NCI-H524 (cell line): ENCODE measurements at places on chromosomes 5 and 9.

- DNase-seq: no peak
These were observed 153.4 kb downstream of the ZNF462 start for GRCh38 chr9:107016383-107016782.

GRCh38 chr9:73810585-73811215 is 659.0 kb downstream of the ANXA1 start:
- DNase-seq: no peak

- DNase-seq: no peak
These were observed 437.7 kb downstream of the SPOCK1 start for GRCh38 chr5:137061382-137061781.

DNA sequence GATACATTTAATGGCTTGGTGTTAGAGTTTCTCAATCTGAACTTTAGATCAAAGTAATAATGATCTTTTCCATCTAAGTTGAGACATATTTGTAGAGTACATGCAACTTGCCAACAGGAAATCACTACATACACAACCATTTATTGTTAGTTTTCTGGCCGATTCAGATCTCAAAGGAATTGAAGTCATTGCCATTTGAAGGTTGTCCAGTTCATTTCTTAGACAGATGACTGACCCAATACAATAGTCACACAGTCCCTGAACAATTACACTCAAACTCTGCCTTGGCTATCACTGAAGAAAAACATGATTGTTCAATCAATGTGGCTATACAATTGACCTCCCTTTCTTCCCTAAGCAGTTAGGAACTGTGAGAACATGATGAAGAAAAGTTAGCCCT is 753.2 kb upstream of the RIOK2 start:
- DNase-seq: no peak

- no peak for DNase-seq
These were observed 111.2 kb upstream of the PTGER4 start for GRCh38 chr5:40568548-40568947.

DNA sequence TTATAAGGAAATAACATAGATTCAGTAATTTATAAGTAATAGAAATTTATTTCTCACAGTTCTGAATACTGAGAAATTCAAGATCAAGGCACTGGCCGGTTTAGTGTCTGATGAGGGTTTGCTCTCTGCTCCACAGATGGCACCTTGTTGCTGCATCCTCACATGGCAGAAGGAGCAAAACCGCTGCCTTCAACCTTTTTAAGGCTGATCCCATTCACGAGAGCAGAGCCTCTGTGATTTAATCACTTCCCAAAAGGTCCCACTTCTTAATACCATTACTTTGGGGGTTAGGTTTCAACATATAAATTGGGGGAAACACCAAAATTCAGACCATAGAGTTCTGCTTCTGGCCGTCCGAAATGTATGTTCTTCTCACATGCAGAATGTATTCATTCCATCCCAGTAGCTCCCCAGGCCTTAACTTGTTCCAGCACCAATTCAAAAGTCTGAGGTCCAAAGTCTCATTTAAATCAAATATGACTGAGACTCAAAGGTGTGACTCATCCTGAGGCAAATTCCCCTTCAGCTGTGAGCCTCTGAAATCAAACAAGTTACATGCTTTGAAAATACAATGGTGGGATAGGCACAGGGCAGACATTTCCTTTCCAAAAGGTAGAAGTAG is 30.6 kb downstream of the BAAT start:
- no peak for DNase-seq

DNA sequence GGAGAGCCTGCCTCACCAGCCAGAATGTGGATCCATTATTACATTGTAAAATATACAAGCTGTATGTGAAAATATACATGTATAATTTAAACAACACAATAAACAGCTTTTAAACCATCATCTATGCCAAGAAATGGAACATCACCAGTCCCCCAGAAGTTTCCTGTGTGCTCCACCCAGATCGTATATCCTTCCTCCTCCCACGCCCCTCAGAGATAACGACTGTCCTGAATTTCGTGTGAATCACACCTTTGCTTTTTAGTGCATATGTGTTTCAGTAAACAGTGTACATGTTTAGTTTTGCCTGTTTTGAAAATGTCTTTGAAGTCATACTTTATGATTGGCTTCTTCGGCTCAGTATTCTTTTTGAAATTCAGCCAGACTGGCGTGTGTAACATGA is 134.6 kb upstream of the MYO10 start:
- no peak for DNase-seq

DNA sequence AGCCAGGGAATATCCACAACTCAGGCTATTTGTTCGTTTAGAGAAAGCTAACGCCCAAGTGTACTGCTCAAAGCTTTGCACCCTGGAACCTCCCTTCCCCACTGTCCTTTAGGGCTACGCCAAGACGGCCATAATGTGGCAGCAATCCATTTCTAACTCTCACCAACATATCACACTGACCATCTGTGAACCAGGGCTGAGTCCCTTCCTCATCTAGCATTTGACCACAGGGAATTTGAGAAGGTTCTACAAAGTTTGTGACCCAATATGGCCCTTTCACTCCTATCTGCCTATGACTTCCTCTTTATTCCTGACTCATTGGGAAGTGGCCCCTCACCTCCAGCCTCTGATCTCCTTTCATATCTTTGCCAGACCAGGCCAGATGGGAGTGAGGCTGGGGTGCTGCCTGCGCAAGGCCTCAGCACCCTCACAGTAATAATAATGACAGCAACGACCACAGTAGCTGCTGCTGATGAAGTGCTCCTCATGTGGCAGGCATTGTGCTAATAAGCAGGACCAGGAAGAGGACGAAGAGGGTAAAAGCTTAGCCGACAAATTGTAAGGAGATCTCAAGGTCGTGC is 9.3 kb upstream of the ARAP3 start:
- DNase-seq: no peak

GRCh38 chr5:20570486-20570885 is 582.5 kb upstream of the CDH18 start:
- DNase-seq: no peak

GRCh38 chr9:114606068-114606467 is 5.0 kb upstream of the TMEM268 start:
- no peak for DNase-seq

- DNase-seq: no peak
These were observed 294.1 kb downstream of the FANCC start for GRCh38 chr9:95023217-95024003.

GRCh38 chr5:89011778-89012711 is 129.1 kb upstream of the MEF2C start:
- DNase-seq: no peak

GRCh38 chr5:77925503-77925902 is 149.4 kb upstream of the TBCA start:
- no peak for DNase-seq

- DNase-seq: no peak
These were observed 533.3 kb upstream of the DMAC1 start for GRCh38 chr9:8332871-8333270.

- DNase-seq: no peak
These were observed 59.6 kb upstream of the GAS1 start for GRCh38 chr9:87006956-87007355.

GRCh38 chr5:149011084-149011483 is 51.8 kb downstream of the SH3TC2 start:
- DNase-seq: no peak

GRCh38 chr9:107684224-107684623 is 194.7 kb upstream of the KLF4 start:
- DNase-seq: no peak

GRCh38 chr9:18896531-18897179 is 136.4 kb downstream of the SAXO1 start:
- peak; percentile 42 for DNase-seq

DNA sequence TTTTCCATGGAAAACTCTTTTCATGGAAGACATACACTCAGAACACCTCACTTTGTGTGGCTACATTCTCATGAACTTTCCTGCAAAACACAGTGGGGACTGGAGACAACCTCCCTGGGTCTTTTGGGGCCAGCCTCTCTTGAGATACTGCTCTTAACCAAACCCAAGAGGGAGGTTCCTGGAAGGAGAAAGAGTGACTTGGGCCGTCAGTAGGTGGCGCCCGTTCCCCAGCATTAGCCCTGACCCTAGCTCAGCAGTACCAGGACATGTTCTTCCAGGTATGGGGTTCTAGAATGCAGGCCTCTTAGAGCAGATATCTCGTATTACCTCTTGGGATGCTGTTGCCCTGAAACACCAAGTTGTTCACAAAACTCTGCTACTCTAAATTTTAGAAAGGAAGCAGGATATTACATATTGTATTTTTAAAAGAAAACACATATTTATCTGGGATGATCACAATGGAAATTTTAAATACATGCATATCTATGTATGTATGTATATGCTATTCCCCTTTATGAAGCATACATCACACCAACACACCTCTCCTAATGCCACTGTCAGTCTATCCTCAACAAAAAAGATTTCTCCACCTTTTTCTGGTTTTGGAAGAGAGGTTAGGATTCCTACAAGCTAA is 15.8 kb upstream of the GLIS3 start:
- DNase-seq: peak; percentile 25

DNA sequence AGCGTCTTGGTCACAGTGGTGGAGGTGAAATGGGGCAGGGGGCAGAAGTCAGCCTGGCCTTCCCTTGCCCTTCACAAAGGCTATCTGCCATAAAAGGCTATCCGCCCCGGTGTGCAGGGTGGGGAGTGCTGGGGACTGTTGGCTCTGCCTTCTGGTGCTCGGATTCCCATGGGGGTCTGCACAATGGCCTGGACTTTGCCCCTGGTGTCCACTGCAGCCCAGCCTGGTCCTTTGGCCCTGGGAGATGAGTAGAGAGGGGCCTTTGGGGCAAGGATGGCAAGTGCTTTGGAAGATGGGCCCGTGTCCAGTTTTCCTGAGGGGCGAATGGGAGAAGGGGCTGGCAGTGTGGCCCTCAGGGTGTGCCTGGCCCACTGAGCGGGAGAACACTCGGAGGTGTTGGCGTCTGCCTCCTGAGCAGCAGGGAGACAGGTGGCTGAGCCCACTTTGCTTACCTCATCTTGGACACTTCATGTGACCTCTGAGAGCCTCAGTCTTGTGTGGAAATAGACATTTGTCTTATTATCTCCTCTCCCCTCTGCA is 69.9 kb downstream of the HSPA4 start:
- no peak for DNase-seq

DNA sequence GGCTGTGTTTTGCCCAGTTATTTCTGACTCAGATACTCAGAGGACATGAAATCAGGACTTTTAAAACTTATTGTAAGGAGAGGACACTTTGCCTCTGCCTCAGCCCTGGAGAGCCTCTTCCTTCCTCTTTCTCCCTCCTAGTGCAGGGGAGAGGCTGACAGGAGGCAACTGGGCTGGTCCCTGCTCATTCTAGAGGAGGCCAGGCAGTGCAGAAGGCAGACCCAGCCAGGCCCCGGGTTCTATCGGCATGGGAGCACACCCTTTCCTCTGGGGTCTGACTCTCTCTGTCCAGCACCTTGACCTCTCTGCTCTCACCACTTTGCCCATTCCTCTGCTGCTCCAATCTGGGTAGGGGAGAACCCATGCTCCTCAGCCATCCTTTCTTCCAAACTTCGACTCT is 16.0 kb upstream of the SMIM32 start:
- no peak for DNase-seq

DNA sequence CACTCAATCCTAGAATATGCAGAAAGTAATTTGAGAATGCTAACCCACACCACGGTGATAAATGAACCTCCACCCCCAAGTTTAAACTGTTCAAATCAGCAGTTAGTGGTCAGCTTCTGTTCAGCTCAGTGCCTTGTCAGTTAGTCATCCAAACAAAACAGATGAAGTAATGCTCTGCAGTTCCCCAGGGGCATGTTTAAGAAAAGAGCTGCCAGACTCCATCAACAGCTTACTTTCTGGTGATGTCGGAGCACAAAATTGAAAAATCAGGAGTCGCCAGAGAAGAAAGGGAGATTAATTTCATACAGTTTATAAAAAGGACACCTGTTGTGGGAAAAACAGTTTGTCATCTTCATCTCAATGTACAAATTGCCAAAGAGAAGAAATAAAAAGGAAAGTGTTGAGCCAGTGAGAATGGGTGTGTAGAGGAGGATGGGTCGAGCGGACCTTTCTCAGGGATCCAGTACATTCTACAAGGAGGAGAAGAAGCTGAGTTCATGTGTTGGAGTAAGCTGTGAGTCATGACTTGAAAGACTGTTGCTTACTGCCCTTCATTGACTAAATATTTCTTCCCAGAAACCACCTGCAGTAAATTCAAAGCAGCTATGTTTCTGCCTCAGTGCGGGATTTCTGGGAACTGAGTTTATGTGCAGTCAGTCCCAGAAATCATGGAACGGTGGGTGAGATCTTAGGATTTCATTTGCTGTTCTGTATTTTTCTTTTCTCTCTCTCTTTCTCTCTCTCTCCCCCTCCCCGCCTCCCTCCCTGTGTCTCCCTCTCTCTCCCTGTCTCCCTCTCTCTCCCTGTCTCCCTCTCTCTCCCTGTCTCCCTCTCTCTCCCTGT is 13.7 kb downstream of the TRIO start:
- DNase-seq: peak; percentile 59

DNA sequence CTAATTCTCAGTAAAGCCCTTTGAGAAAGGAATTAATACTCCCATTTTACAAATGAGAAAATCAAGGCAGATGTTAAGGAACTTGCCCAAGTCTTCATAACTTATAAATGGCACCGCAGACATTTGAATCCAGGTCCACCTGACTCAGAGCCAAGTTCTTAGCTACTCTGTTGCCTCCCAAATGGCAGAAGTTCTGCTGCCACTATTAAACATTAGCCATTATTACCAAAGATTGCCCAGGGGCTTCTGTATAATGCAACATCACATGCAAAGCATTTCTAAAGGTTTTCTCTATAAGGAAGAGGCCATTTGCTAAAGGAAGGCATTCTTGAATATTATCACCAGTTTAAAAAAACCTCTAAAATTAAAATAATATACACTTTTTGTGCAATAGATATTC is 28.3 kb downstream of the TPD52L3 start:
- DNase-seq: no peak

- peak; percentile 14 for DNase-seq
These were observed 15.5 kb upstream of the HSD17B3 start for GRCh38 chr9:96317335-96317980.

- DNase-seq: peak; percentile 68
These were observed 92.0 kb downstream of the SV2C start for GRCh38 chr5:76175051-76175666.

GRCh38 chr5:159178978-159179377 is 30.4 kb downstream of the RNF145 start:
- no peak for DNase-seq
